Prostate gland (tissue), 2 donors: ENCODE measurements at places on chromosomes 11 and 22.

GRCh38 chr11:27552341-27552740, 45.8 kb upstream of the LIN7C start:
- H3K4me1 ChIP-seq, result no peaks in the 10 kb centered on the region
- DNase-seq, result no peak
- H3K27me3 ChIP-seq, result no peaks in the 10 kb centered on the region
- H3K27ac ChIP-seq, result no peak overlapping the region
- no peak overlapping the region for H3K4me3 ChIP-seq
- H3K36me3 ChIP-seq, result no peaks in the 10 kb centered on the region

DNA sequence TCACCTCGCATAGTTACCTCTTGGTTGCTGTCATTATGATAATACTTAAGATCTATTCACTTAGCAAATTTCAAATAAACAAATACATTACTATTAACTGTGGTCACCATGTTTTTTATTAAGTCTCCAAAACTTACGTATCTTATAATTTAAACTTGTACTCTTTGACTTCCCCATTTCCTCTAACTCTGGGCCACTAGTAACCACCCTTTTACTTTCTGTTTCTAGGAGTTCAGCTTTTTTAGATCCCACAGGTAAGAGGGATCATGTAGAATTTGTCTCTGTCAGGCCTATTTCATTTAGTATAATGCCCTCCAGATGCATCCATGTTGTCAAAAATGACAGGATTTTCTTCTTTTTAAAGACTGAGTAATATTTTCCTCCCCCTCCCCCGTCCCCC, 212.4 kb upstream of the C11orf87 start:
- no peaks in the 10 kb centered on the region for H3K36me3 ChIP-seq
- no peak overlapping the region for H3K4me3 ChIP-seq
- H3K4me1 ChIP-seq, result no peaks in the 10 kb centered on the region
- H3K27me3 ChIP-seq, result no peaks in the 10 kb centered on the region
- H3K27ac ChIP-seq, result no peak overlapping the region

- H3K4me3 ChIP-seq, result no peak overlapping the region
- no peak overlapping the region for H3K27ac ChIP-seq
- peaks cover 4% of the 10 kb centered on the region for H3K27me3 ChIP-seq
- H3K36me3 ChIP-seq, result no peaks in the 10 kb centered on the region
- no peaks in the 10 kb centered on the region for H3K4me1 ChIP-seq
Measured at GRCh38 chr11:117639601-117640000, 157.4 kb downstream of the DSCAML1 start.

DNA sequence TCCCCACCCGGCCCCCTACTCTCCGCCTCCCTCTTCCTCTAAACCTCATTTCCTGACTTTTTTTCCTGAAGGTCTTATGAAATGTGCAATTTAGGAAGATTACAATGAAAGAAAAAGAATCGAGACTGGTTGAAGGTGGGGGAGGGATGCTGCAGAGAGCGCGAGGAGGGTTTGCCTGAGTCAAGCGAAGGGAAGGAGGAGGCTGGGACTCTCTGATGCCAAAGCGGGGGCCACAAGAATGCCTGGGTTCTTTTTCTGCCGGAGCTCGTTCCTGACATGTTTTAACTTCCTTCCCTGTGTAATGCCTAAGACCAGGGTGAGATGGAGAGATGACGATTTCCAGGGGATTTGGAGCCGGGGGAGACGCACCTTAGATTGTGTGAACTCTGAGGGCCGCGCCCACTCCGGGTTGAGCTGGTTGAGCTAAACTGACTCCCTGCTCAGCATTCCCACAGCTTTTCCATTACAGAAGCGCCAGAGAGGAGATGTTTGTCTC, 270.5 kb upstream of the SORL1-AS1 start:
- peak overlapping the region; percentile 24 for H3K4me3 ChIP-seq
- H3K36me3 ChIP-seq, result no peaks in the 10 kb centered on the region
- H3K27ac ChIP-seq, result peak overlapping the region; percentile 61
- no peaks in the 10 kb centered on the region for H3K27me3 ChIP-seq

GRCh38 chr11:95487391-95487790, 256.4 kb upstream of the SESN3 start:
- H3K27ac ChIP-seq, result no peak overlapping the region
- no peaks in the 10 kb centered on the region for H3K27me3 ChIP-seq
- H3K4me1 ChIP-seq, result no peaks in the 10 kb centered on the region
- H3K4me3 ChIP-seq, result no peak overlapping the region

- no peak overlapping the region for H3K27ac ChIP-seq
- H3K36me3 ChIP-seq, result no peaks in the 10 kb centered on the region
- peak; percentile 68 for DNase-seq
- H3K4me3 ChIP-seq, result no peak overlapping the region
- no peaks in the 10 kb centered on the region for H3K27me3 ChIP-seq
Measured at GRCh38 chr11:123407130-123407995, 22.7 kb upstream of the GRAMD1B start.

- peaks cover 2% of the 10 kb centered on the region for H3K27me3 ChIP-seq
- no peak overlapping the region for H3K4me3 ChIP-seq
- H3K4me1 ChIP-seq, result no peaks in the 10 kb centered on the region
- H3K36me3 ChIP-seq, result no peaks in the 10 kb centered on the region
- DNase-seq, result no peak
Measured at GRCh38 chr22:34886812-34887211, 179.1 kb upstream of the ISX start.

DNA sequence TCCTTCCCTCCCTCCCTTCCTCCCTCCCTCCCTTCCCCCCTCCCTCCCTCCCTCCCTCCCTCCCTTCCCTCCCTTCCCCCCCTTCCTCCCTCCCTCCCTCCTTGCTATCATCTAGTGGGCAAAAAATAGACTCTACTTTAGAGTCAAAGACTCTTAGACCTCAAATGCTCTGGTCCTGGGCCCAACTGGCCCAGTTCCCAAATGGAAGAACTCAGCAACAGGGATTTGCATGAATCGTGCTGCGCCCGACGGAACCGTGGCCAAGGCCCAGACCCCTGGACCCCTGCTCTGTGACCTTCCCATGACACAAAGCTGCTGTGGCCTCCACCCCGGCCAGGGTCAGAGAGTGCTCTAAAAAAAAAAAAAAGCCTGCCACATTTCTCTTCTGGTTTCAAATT, 97.4 kb downstream of the WNT7B start:
- H3K4me3 ChIP-seq, result no peak overlapping the region
- no peaks in the 10 kb centered on the region for H3K27me3 ChIP-seq
- no peak overlapping the region for H3K27ac ChIP-seq
- H3K4me1 ChIP-seq, result no peaks in the 10 kb centered on the region

DNA sequence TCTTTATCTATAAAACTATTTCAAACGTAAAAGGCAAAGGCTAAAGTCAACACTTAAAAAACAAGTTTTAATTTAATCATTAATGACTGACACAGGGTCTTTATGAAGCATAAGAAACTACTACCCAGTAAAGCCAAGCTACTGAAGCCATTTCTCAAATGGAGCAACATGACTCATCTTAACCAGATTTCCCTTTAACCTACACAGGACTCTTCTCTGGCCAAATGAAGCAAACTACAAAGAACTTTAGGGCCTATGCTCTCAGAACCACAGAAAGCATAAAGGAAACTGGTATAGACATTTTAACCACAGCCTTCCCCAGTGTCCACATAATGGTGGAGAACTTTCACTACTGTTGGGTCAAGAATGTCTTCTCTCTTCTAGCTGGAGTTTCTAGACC, 34.7 kb downstream of the ALG9 start:
- no peak for DNase-seq
- H3K27ac ChIP-seq, result no peak overlapping the region
- H3K4me3 ChIP-seq, result no peak overlapping the region

DNA sequence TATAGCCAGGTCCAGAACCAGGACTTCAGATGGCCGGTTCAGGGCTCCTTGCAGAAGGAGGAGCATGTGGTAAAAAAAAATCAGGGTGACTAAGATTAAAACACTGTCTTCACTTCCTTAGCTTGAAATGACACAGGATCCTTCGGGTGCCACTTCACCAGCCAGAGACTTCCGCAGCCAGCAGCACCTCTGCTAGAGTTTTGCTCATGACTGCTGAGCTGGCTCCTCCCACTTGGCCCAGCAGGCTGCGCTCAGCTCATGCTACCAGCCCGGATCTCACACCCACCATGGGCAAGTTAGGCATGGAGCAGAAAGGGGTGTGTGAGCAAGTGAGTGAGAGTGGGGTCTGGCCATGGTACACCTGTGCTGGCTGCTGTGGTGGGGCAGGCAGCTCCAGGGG, 6.6 kb upstream of the MS4A18 start:
- no peak overlapping the region for H3K27ac ChIP-seq
- no peak for DNase-seq
- no peaks in the 10 kb centered on the region for H3K4me1 ChIP-seq
- no peak overlapping the region for H3K4me3 ChIP-seq
- no peaks in the 10 kb centered on the region for H3K27me3 ChIP-seq

DNA sequence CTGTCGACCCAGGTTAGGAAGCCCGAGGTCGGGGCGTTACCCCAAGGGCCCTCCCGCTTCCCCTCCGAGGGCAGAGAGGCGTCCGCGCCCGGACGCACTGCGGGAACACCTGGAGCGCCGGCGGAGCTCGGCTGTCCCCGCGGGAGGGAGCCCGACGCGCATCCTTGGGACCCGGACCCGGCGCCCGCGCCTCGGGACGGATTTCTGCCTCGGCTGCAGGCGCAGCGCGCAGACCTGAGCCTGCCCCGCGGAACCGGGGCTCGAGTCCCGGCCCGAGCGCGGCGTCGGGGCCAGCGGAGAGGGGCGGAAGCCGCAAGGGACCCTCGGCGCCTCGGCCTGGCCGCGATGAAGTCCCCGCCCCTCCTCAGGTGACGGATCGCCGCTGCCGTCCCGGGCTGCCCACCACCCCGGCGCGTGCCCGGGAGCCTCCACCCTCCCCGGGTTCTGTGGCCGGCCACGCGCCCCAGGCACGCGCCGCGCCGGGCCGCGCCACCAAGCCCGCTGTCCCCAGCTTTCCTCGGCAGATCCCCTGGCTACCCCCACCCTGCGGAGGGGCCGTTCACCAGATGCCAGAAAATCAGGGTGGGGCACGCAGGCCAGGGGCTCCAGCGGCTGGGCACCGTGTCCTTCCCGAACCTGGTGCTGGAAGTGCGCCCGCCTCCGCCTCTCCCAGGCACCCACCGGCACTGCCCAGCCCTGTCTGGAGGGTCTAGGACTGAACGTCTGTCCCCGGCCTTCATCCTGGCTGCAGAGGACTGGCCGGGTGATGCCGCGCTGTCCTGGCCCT, 410 bp downstream of the GLB1L3 start:
- no peaks in the 10 kb centered on the region for H3K4me1 ChIP-seq
- no peaks in the 10 kb centered on the region for H3K36me3 ChIP-seq
- no peak for DNase-seq
- no peaks in the 10 kb centered on the region for H3K27me3 ChIP-seq

DNA sequence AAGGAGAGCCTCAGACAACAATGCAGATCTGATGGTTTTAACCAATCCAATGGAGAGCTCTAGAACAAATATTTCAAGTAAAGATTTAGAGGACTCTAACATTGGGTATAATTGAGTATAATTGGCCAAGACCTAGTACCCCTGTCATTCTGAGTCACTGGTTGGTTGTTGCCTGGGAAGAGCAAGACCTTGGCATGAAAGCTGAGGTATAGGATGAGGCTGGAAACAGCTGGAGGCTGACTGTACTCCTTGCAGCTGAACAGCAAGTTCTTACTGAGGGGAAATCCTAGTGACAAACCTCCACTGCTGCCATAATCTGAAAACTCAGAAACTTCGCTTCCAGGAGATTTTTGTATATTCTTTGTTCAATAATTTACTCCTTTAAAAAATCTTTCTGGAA, 54.3 kb upstream of the MUC15 start:
- no peaks in the 10 kb centered on the region for H3K36me3 ChIP-seq
- H3K27me3 ChIP-seq, result no peaks in the 10 kb centered on the region
- no peak overlapping the region for H3K27ac ChIP-seq
- H3K4me1 ChIP-seq, result no peaks in the 10 kb centered on the region
